Natural killer cell (primary cell): ENCODE measurements at places on chromosomes 1 and 21. TPM values are rescaled to one million over a fixed set of nuclear protein-coding genes. Genes with fewer than 3 reads are reported as not detected.
A peak's percentile ranks its signal among the peaks of the same experiment; 100 is the strongest.

The APCS gene
- not detected for total RNA-seq

The PRDM16 gene
- 0.64 TPM for total RNA-seq

The FAM72C gene
- 0.18 TPM for total RNA-seq

The HSD11B1 gene
- not detected for total RNA-seq

The LCE1A gene
- total RNA-seq, result not detected

DNA sequence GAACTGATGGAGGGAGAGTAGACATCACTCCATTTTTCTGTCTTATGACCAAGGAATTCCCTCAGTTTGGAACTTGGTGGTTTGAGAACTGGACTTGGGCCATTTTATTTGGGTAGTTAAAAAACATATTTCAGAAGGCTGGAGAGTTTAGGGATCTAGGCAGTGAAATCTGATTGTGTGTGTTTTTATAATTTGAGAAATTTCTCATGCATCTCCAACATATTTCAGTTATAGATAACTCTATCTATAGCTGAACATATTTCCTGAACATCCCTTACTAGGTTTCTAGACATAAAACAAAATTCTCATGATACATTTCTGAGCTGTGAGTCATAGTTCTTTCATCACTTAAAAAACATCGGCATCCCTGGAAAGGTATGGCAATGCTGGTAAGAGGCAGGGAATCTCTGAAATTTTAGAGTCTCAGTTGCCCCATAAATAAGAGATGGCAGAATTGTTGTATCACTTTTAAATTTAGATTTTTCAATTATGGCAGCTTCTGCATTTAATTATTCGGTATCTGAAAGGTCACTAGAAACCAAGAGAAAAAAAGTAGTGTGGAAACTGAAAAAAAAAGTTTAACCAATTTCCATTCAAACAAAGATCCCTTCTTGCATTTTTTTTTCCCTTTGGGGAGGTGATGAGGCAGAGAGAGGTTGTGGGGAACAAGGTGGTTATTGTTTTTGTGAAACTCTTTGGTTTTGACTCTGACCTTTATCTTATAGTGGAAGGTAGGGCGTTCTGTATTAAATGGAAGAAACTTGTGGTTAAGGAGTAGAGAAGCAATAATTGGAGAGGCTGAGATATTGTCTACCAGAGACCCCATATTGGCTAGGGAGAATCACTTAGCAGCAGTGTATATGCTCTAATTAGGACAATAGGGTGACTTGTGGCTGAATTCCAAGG lies 102.9 kb downstream of the FASLG start:
- no peak overlapping the region for H3K4me3 ChIP-seq
- H3K4me1 ChIP-seq, result no peaks in the 10 kb centered on the region
- no peaks in the 10 kb centered on the region for H3K36me3 ChIP-seq

- DNase-seq, result no peak
- H3K27ac ChIP-seq, result no peak overlapping the region
- H3K27me3 ChIP-seq, result no peaks in the 10 kb centered on the region
- H3K4me3 ChIP-seq, result no peak overlapping the region
- H3K4me1 ChIP-seq, result no peaks in the 10 kb centered on the region
Measured at GRCh38 chr1:223487887-223488259, 94.7 kb downstream of the CCDC185 start.

GRCh38 chr1:66271904-66272254 lies 262.1 kb upstream of the SGIP1 start:
- peaks cover 22% of the 10 kb centered on the region for H3K4me1 ChIP-seq
- no peak for DNase-seq
- no peak overlapping the region for H3K4me3 ChIP-seq
- H3K36me3 ChIP-seq, result no peaks in the 10 kb centered on the region
- H3K27ac ChIP-seq, result no peak overlapping the region
- no peaks in the 10 kb centered on the region for H3K27me3 ChIP-seq

DNA sequence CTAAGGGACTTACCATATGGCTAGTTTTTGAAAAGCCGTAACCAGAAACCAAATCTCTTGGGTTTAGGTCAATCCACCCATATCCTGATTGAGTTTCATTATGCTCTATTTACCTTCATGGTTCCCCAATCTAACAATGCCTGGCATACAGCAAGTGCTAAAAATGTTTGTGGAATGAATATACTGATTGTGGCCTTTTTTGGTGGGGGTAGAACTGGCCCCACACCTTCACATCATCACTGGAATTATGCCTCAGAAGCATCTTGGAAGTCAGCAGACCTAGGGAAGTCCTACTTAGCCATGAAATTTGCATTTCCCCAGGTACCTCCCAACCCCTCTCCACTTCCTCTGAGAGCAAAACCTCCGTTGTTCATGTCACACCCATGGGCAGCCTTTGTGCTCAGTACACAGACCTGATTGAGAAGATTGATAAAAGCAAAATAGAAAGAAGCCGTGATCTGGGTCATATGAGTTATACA lies 17.8 kb upstream of the SLAMF1 start:
- peak overlapping the region; percentile 41 for H3K27ac ChIP-seq
- no peak overlapping the region for H3K4me3 ChIP-seq
- peaks cover 30% of the 10 kb centered on the region for H3K4me1 ChIP-seq
- no peaks in the 10 kb centered on the region for H3K36me3 ChIP-seq
- no peaks in the 10 kb centered on the region for H3K27me3 ChIP-seq

GRCh38 chr21:44881198-44881872 lies 7.8 kb upstream of the PTTG1IP start:
- H3K4me3 ChIP-seq, result no peak overlapping the region
- no peak for DNase-seq
- H3K36me3 ChIP-seq, result peaks cover 11% of the 10 kb centered on the region
- peaks cover 38% of the 10 kb centered on the region for H3K4me1 ChIP-seq

- H3K4me3 ChIP-seq, result no peak overlapping the region
- H3K27ac ChIP-seq, result no peak overlapping the region
- no peaks in the 10 kb centered on the region for H3K36me3 ChIP-seq
- no peaks in the 10 kb centered on the region for H3K27me3 ChIP-seq
- no peak for DNase-seq
Measured at GRCh38 chr1:53643881-53644390, 95.0 kb downstream of the GLIS1 start.

GRCh38 chr1:41590331-41590730 lies 105.8 kb upstream of the EDN2 start:
- H3K27me3 ChIP-seq, result no peaks in the 10 kb centered on the region
- H3K4me1 ChIP-seq, result no peaks in the 10 kb centered on the region
- no peaks in the 10 kb centered on the region for H3K36me3 ChIP-seq
- H3K27ac ChIP-seq, result no peak overlapping the region
- DNase-seq, result no peak

GRCh38 chr1:220642285-220642684 lies 47.9 kb upstream of the C1orf115 start:
- DNase-seq, result no peak
- no peak overlapping the region for H3K4me3 ChIP-seq
- no peaks in the 10 kb centered on the region for H3K27me3 ChIP-seq

GRCh38 chr1:227428803-227429202 lies 110.5 kb upstream of the CDC42BPA start:
- H3K4me3 ChIP-seq, result no peak overlapping the region
- no peaks in the 10 kb centered on the region for H3K27me3 ChIP-seq
- no peak for DNase-seq

DNA sequence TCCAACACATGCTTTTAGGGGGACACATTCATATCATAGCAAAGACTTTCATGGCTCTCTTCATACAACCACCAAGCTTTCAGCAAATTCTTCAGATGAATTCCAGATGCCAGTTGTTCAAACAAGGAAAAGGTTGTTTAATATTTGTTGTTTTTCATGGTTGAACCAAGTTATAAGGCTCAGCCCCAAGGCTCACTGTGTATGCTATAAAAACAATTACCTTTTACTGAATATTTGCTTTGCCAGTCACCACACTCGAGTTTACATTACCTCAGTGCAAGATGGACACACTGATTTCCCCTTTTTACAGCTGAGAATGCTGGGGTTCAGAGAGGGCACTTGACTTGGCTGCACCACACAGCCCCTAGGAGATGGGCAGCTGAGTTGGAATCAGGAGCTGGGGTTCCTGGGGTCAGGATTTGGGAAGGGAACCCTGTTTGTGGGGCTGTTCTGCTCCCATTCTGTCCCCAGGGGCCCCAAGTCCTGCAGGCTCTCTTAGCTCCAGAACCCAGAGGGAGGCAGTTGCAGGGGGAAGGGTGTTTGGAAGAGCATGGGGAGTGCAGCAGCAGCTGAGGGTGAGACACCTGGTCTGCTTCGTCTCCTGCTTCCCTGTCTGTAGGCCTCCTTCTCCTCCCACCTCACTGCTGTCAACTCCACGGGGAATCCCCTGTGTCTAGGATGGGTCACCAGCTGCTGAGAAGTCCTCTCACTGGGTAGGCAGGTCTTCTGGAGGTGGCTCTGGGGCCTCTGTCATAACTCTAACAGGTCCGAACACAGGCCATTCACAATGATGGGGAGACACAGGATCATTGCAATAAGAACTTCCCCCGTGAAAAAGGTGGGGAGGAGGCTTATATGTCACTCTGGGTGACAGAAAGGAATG lies 12.8 kb upstream of the TMPRSS2 start:
- H3K4me1 ChIP-seq, result no peaks in the 10 kb centered on the region
- H3K27ac ChIP-seq, result no peak overlapping the region
- no peaks in the 10 kb centered on the region for H3K36me3 ChIP-seq
- H3K4me3 ChIP-seq, result no peak overlapping the region
- no peaks in the 10 kb centered on the region for H3K27me3 ChIP-seq

GRCh38 chr1:65491472-65491871 lies 71.0 kb downstream of the LEPR start:
- no peaks in the 10 kb centered on the region for H3K4me1 ChIP-seq
- H3K27ac ChIP-seq, result no peak overlapping the region
- H3K27me3 ChIP-seq, result no peaks in the 10 kb centered on the region
- no peaks in the 10 kb centered on the region for H3K36me3 ChIP-seq
- no peak overlapping the region for H3K4me3 ChIP-seq
- DNase-seq, result no peak

DNA sequence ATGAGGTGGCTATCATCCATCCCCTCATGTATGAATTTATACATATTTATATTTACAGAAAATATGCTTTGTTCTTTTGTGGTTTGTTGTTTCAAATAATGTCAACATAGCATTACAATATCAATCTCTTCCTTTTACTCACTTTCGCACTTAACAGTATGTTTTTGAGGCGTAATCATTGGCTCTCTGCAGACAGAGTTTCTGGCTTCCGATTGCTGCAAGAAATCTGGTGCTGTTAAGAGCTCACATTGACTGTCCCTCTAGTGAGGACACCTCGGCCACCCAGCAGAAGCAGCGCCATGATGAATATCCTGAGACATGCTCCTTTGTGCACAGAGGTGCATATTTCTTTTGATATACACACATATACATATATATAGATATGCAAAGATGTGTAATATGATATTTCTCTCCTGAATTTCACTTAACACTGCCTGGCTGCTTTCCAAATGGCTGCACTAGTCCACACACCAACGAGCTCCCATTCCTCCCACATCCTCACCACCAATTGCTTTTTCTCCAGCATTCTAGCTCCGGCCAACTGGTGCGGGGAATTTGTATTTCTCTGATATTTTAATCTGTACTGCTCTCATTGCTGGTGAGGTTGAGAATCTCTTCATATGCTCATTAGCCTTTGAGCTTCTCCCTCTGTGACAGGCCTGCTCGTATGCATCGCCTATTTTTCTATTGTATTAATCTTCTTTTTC lies 248.4 kb downstream of the SIPA1L2 start:
- H3K36me3 ChIP-seq, result no peaks in the 10 kb centered on the region
- no peak for DNase-seq
- no peaks in the 10 kb centered on the region for H3K4me1 ChIP-seq
- no peak overlapping the region for H3K27ac ChIP-seq

GRCh38 chr1:53957194-53957818 lies 11.2 kb downstream of the LRRC42 start:
- no peak overlapping the region for H3K27ac ChIP-seq
- no peaks in the 10 kb centered on the region for H3K4me1 ChIP-seq
- peaks cover 27% of the 10 kb centered on the region for H3K36me3 ChIP-seq
- no peak overlapping the region for H3K4me3 ChIP-seq

- no peak overlapping the region for H3K4me3 ChIP-seq
- no peak overlapping the region for H3K27ac ChIP-seq
- DNase-seq, result no peak
- peaks cover 20% of the 10 kb centered on the region for H3K4me1 ChIP-seq
- peaks cover 27% of the 10 kb centered on the region for H3K27me3 ChIP-seq
Measured at GRCh38 chr1:6427441-6428390, 3.1 kb downstream of the ESPN start.

DNA sequence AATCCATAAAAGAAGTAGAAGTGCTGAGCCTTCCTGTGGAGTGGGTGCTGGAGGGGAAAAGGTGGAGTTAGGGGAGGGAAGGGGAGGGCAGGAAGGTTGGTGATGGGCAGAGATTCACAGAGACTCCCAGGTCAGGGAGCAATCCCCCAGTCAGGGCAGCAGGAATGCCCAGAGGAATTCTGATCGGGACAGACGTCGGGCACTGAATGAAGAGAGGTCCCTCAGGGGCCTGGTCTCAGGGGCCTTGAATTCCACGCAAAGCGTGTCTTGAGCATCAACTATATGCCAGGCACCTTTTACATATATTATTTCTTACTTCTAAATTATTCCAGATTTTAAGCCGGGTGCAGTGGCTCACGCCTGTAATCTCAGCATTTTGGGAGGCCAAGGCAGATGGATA lies 7.2 kb upstream of the PADI1 start:
- H3K27me3 ChIP-seq, result no peaks in the 10 kb centered on the region
- H3K4me1 ChIP-seq, result peaks cover 10% of the 10 kb centered on the region
- DNase-seq, result no peak
- no peak overlapping the region for H3K4me3 ChIP-seq
- H3K36me3 ChIP-seq, result no peaks in the 10 kb centered on the region
- H3K27ac ChIP-seq, result no peak overlapping the region

DNA sequence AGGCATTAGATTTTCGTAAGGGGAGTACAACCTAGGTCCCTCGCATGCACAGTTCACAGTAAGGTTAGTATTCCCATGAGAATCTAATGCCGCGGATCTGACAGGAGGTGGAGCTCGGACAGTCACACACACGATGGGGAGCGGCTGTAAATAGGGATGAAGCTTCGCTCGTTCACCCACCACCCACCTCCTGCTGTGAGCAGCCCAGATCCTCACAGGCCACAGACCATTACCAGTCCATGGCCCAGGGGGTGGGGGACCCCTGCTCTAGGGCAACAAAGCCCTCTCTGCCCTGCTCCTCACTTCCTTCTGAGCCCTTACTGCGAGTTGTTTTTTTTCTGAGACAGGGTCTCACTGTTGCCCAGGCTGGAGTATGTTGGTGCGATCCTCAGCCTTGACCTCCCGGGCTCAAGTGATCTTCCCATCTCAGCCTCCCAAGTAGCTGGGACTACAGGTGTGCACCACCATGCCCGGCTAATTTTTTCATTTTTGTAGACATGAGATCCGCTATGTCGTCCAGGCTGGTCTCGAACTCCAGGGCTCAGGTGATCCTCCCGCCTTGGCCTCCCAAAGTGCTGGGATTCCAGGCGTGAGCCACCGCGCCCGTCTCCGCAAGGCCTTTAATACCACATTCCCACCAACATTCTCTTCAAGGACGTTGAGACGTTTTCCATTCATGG lies 21.3 kb downstream of the TRPM2 start:
- peaks cover 8% of the 10 kb centered on the region for H3K27me3 ChIP-seq
- DNase-seq, result no peak
- H3K4me1 ChIP-seq, result peaks cover 43% of the 10 kb centered on the region
- no peak overlapping the region for H3K4me3 ChIP-seq
- H3K36me3 ChIP-seq, result peaks cover 2% of the 10 kb centered on the region
- no peak overlapping the region for H3K27ac ChIP-seq
